ENCODE measurements at places on chromosomes 1 and 21. TPM values are rescaled to one million over a fixed set of nuclear protein-coding genes. Genes with fewer than 3 reads are reported as not detected.

GRCh38 chr1:21669258-21670058 is at the start of gene RAP1GAP:
RAP1GAP (minus strand) TSS chr1:21669357; CDS start chr1:21620032, 49,325 bp downstream.
- peak; percentile 27 for DNase-seq

GRCh38 chr1:198107091-198107501 is 49.7 kb upstream of the NEK7 start:
- DNase-seq, result no peak

DNA sequence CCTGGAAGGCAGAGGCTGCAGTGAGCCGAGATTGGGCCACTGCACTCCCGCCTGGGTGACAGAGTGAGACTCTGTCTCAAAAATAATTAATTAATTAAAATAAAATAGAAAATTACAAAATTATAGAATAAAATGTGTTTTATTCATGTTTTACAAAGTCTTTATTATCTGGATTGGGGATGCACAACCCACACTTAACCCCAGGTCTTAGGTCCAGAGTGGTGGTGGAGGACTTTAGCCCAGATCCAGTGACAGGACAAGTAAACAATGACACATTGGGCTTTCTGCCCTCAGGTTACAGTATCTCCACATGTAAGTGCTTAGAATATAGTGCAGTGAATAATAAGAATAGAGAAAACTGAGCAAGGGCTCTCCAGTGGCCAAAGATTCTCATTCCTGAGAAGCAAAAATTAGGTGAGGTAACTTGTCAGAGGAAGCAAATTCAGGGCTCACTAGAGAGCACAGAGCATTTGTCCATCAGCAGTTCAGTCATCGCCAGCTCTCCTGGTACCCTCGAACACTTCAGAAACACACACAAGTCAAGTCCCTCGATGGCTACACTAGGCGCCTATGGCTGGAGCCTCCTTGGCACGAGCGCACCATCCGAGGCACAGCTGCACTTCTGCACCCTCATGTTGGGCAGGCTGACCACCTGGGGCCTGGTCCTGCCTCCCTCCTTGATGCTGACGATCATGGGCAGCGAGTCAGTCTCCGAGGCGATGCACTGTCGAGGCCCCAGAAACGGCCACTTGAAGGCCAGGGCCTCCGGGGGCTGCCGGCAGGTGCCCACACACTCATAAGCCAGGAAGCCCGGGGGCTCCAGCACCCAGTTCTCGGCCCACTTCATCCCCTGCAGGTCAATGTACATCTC is 2.6 kb downstream of the LEFTY1 start:
- DNase-seq, result no peak

The ACBD6 gene
- total RNA-seq, result 49.0 TPM

The CROCC gene
- total RNA-seq, result 24.7 TPM

- no peak for DNase-seq
Measured at GRCh38 chr1:15942661-15943327, 33.1 kb downstream of the ZBTB17 start.

The LCE3D gene
- not detected for total RNA-seq

- no peak for DNase-seq
Measured at GRCh38 chr1:16433030-16433429, 4.2 kb downstream of the SPATA21 start.

The IFI44 gene
- 45.2 TPM for total RNA-seq

DNA sequence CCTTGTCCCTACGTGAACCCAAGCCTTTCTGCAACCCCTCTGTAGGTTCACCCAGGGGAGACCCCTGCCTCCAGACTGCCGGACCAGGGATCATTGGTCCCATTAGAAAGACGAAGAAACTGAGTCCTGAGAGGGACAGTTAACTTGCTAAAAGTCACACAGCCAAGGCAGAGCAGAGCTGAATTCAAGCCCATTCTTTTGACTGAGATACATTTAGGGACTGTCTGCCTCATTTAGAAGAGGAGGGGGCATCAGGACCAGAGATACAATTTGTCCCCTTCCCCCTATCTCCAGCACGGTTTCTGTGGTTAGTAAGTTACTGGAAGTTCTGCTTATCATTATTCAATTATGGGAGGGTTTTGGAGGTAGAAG is 19.1 kb downstream of the KCNQ4 start:
- no peak for DNase-seq

- no peak for DNase-seq
Measured at GRCh38 chr21:36839123-36839522, 127.3 kb downstream of the HLCS start.
